ENCODE measurements at places on chromosomes 5 and 9. TPM values are rescaled to one million over a fixed set of nuclear protein-coding genes. Genes with fewer than 3 reads are reported as not detected.

Gene CDK7
- total RNA-seq, result 50.9 TPM

Gene CD180
- total RNA-seq, result 0.12 TPM

Gene TMEM8B
- 12.3 TPM for total RNA-seq

Gene CCL27
- not detected for total RNA-seq

Gene CAPSL
- total RNA-seq, result not detected

Gene PCDHB2
- 23.0 TPM for total RNA-seq

Gene SPAG8
- 1.4 TPM for total RNA-seq

Gene SEMA5A
- total RNA-seq, result 27.0 TPM

Gene NKD2
- 2.0 TPM for total RNA-seq

Gene JAKMIP2
- total RNA-seq, result 6.1 TPM

Gene MLANA
- not detected for total RNA-seq

Gene CAMK2A
- 0.88 TPM for total RNA-seq

Gene CDH9
- 2.2 TPM for total RNA-seq

Gene CCDC183
- total RNA-seq, result 17.7 TPM

Gene LMNB1
- 30.8 TPM for total RNA-seq

Gene SAP30L
- 21.6 TPM for total RNA-seq

Gene PCDHB12
- 1.1 TPM for total RNA-seq

Gene CLIC3
- total RNA-seq, result 9.9 TPM

Gene C1QTNF3
- 7.4 TPM for total RNA-seq

Gene LCN6
- not detected for total RNA-seq

Gene FSTL4
- total RNA-seq, result 0.60 TPM

Gene GRM6
- not detected for total RNA-seq

Gene AIF1L
- 5.3 TPM for total RNA-seq

Gene CARD19
- 51.3 TPM for total RNA-seq

Gene PDE4D
- 42.2 TPM for total RNA-seq

Gene GARIN3
- not detected for total RNA-seq

Gene IL5
- total RNA-seq, result not detected

Gene IL13
- not detected for total RNA-seq

Gene IFNA13
- total RNA-seq, result not detected

Gene IL33
- 2.0 TPM for total RNA-seq

Gene C5orf15
- total RNA-seq, result 126 TPM

Gene NDUFA8
- 44.4 TPM for total RNA-seq

Gene LTC4S
- 0.72 TPM for total RNA-seq

Gene PCDHGB2
- total RNA-seq, result 0.20 TPM

Gene PTBP3
- total RNA-seq, result 64.5 TPM

Gene ZNF658
- 2.4 TPM for total RNA-seq

Gene CSF1R
- total RNA-seq, result 4.5 TPM

Gene MEIKIN
- total RNA-seq, result not detected

Gene C5orf52
- not detected for total RNA-seq

Gene SOX30
- total RNA-seq, result not detected

Gene EGFLAM
- total RNA-seq, result 9.0 TPM

Gene SPINK7
- not detected for total RNA-seq

Gene FUT7
- not detected for total RNA-seq

Gene IFNE
- total RNA-seq, result 0.64 TPM

Gene RABGAP1
- 58.4 TPM for total RNA-seq

Gene RPP25L
- total RNA-seq, result 30.0 TPM

Gene RETREG1
- total RNA-seq, result 24.6 TPM

Gene SYNPO
- 8.4 TPM for total RNA-seq

Gene TNC
- total RNA-seq, result 20.9 TPM

Gene FBN2
- 108 TPM for total RNA-seq

Gene MELK
- total RNA-seq, result 12.5 TPM

Gene HTR1A
- 0.57 TPM for total RNA-seq

Gene SAXO1
- not detected for total RNA-seq

Gene ACER2
- total RNA-seq, result 6.3 TPM
